Psoas muscle (tissue), 8 donors: ENCODE measurements at places on chromosomes 1 and 21. TPM values are rescaled to one million over a fixed set of nuclear protein-coding genes. Genes with fewer than 3 reads are reported as not detected.

Gene EPHA8
- total RNA-seq = not detected

Gene TINAGL1
- total RNA-seq = 28.5 TPM

Gene CD160
- total RNA-seq = not detected

Gene SLAMF7
- total RNA-seq = 0.79 TPM

Gene MYOG
- total RNA-seq = 451 TPM

Gene CD164L2
- total RNA-seq = not detected

Gene KCNJ6
- total RNA-seq = not detected

Gene NOS1AP
- total RNA-seq = 0.60 TPM

Gene ELAVL4
- not detected for total RNA-seq

Gene ZNF648
- total RNA-seq = 0.06 TPM

Gene C1QTNF12
- total RNA-seq = 0.86 TPM

Gene INKA2
- total RNA-seq = 7.4 TPM

Gene USP21
- 24.7 TPM for total RNA-seq

Gene COL6A2
- total RNA-seq = 72.8 TPM

Gene ARHGAP29
- total RNA-seq = 20.0 TPM

Gene ARL8A
- total RNA-seq = 56.5 TPM
